ENCODE measurements at places on chromosomes 7 and 10. TPM values are rescaled to one million over a fixed set of nuclear protein-coding genes. Genes with fewer than 3 reads are reported as not detected.

Gene RELN
- total RNA-seq, result 7.4 TPM

Gene THSD7A
- total RNA-seq, result 9.3 TPM

Gene KBTBD2
- total RNA-seq, result 30.0 TPM

DNA sequence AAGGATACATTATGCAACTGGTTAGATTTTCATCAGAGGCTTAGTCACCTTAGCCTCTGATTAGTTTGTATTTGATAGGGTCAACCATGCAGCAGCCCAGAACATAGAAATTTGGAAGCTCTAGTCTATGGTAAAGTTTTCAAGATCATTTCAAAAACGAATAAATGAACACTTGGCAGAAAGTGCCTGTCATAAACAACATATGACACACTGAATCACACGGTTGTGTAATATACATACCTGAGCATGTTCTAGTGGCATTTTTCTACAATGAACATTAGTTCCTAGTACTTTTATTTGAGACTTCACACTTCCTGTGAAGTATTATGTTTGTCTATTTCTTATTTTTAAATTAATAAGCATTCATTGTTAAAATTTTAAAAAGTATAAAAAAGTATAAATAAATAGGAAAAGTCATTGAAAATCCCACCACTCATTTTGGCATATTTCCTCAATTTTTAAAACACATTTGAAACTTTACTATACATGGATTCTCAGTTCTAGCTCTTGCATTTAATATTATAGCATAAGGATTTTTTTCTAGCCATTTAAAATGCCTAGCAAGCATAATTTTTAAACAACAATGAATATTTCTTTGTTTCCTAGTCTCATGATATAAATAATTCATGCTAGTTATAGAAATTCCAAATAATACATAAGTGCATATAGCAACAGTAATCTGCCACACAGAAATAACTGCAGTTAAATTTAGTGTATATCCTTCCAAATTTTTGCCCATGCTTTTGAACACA, 25.7 kb upstream of the PRPS1L1 start:
- DNase-seq, result no peak
- no peaks in the 10 kb centered on the region for H3K36me3 ChIP-seq
- no peak overlapping the region for H3K4me3 ChIP-seq
- no peaks in the 10 kb centered on the region for H3K27me3 ChIP-seq
- no peaks in the 10 kb centered on the region for H3K4me1 ChIP-seq

- DNase-seq, result no peak
- no peak overlapping the region for H3K27ac ChIP-seq
- no peaks in the 10 kb centered on the region for H3K27me3 ChIP-seq
- H3K36me3 ChIP-seq, result peaks cover 6% of the 10 kb centered on the region
Observed at GRCh38 chr7:107450970-107451369, 18.9 kb upstream of the GPR22 start.

DNA sequence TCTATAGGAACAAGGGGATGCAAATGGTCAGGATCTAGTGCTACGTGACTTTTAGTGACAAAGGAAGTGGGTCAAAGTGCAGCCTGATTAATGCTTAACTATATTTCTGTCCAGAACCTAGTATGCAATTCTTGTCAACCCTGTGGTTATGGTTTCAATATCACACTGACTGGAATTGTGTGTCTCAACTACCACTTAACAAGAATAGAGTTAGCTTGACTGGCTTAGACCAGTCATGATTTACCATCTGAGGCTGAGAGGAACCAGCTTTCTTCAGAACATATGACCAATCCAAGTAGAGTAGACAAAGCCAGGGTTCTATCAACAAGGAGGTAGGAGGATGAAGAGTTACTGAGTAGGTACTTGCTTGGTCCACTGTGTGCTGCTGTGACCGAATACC, 54.4 kb downstream of the MYPN start:
- no peaks in the 10 kb centered on the region for H3K27me3 ChIP-seq
- no peak overlapping the region for H3K4me3 ChIP-seq
- DNase-seq, result no peak

DNA sequence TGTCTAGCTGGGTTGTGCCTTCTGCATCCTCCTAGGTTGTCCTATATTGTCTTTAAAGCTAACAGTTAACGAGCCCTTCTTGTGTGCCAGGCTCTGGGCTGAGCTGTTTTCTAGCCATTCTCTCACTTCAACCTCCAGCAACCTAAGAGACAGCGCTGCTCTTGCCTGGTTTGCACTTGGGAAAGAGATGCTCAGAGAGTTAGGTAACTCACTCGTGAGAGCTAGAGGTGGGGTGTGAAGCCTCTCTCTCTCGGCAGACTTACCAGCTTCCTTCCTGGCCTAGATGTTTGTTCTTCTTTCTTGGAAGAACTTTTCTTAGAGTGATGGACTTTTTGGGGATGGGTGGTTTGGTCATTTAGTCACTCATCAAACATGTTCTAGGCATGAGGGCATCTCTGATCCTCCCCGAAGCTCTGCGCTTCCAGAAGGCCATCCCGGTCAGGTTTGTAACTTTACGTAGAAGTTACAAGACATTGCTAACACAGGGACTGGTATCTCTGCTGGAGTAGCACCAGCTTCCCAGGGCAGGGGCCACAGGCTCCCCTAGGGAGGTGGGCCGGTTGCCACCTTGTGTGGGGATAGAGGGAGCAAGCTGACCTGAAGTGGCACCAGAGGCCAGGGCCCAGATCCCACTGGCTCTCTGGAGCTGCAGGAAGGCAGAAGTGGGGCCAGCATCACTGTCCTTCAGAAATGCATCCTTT, 14.3 kb downstream of the TSPAN15 start:
- H3K27ac ChIP-seq, result peak overlapping the region; percentile 62
- no peaks in the 10 kb centered on the region for H3K36me3 ChIP-seq
- no peak overlapping the region for H3K4me3 ChIP-seq
- H3K27me3 ChIP-seq, result no peaks in the 10 kb centered on the region
- no peak for DNase-seq

GRCh38 chr7:24025094-24025493, 258.9 kb upstream of the NPY start:
- no peaks in the 10 kb centered on the region for H3K36me3 ChIP-seq
- H3K27ac ChIP-seq, result no peak overlapping the region
- no peaks in the 10 kb centered on the region for H3K4me1 ChIP-seq
- H3K4me3 ChIP-seq, result no peak overlapping the region
- no peak for DNase-seq

DNA sequence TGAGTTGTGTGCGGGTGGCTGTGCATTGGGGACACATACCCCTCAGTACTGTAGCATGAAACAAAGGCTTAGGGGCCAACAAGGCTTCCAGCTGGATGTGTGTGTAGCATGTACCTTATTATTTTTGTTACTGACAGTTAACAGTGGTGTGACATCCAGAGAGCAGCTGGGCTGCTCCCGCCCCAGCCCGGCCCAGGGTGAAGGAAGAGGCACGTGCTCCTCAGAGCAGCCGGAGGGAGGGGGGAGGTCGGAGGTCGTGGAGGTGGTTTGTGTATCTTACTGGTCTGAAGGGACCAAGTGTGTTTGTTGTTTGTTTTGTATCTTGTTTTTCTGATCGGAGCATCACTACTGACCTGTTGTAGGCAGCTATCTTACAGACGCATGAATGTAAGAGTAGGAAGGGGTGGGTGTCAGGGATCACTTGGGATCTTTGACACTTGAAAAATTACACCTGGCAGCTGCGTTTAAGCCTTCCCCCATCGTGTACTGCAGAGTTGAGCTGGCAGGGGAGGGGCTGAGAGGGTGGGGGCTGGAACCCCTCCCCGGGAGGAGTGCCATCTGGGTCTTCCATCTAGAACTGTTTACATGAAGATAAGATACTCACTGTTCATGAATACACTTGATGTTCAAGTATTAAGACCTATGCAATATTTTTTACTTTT, 1.8 kb downstream of the DDIT4 start:
- no peak for DNase-seq
- H3K4me1 ChIP-seq, result peaks cover 34% of the 10 kb centered on the region
- peak overlapping the region; percentile 99 for H3K27ac ChIP-seq
- H3K36me3 ChIP-seq, result peaks cover 25% of the 10 kb centered on the region
- no peaks in the 10 kb centered on the region for H3K27me3 ChIP-seq
- peak overlapping the region; percentile 90 for H3K4me3 ChIP-seq

GRCh38 chr10:84924131-84924530, 595.7 kb downstream of the CCSER2 start:
- H3K36me3 ChIP-seq, result no peaks in the 10 kb centered on the region
- H3K27ac ChIP-seq, result no peak overlapping the region
- H3K4me1 ChIP-seq, result no peaks in the 10 kb centered on the region
